ENCODE measurements at places on chromosomes 1 and 21. TPM values are rescaled to one million over a fixed set of nuclear protein-coding genes. Genes with fewer than 3 reads are reported as not detected.

The E2F2 gene
- 0.36 TPM for total RNA-seq

The DISC1 gene
- total RNA-seq: 0.85 TPM

The TRIM62 gene
- 3.6 TPM for total RNA-seq

The PLPPR4 gene
- not detected for total RNA-seq

The LIN9 gene
- total RNA-seq: 3.7 TPM

The TMEM240 gene
- total RNA-seq: 0.71 TPM

The OR14K1 gene
- total RNA-seq: not detected

The KLHDC8A gene
- not detected for total RNA-seq

The CHIA gene
- not detected for total RNA-seq

The RWDD3 gene
- total RNA-seq: 16.9 TPM

The KCNJ9 gene
- under 0.01 TPM for total RNA-seq
